Bronchial epithelial cell (primary cell): ENCODE measurements at places on chromosomes 2 and 18. TPM values are rescaled to one million over a fixed set of nuclear protein-coding genes. Genes with fewer than 3 reads are reported as not detected.

CNTNAP5 gene
- total RNA-seq, result not detected in 2 replicates

SLC11A1 gene
- 0.26 and 0.51 TPM in 2 replicates for total RNA-seq

RNMT gene
- total RNA-seq, result 26.8 and 37.4 TPM in 2 replicates

CYP26B1 gene
- total RNA-seq, result under 0.01 and 0.53 TPM in 2 replicates

MROH2A gene
- not detected in 2 replicates for total RNA-seq

SLC9A4 gene
- under 0.01 and 0.13 TPM in 2 replicates for total RNA-seq

PRSS56 gene
- not detected in 2 replicates for total RNA-seq

ABCG5 gene
- total RNA-seq, result not detected in 2 replicates

IL36A gene
- total RNA-seq, result 6.3 and 11.5 TPM in 2 replicates

FOXD4L1 gene
- total RNA-seq, result 0.13 and 0.26 TPM in 2 replicates

SOX11 gene
- total RNA-seq, result not detected in 2 replicates

CXCR4 gene
- total RNA-seq, result under 0.01 TPM in 1 of 2 replicates, not detected in the other

INHBB gene
- 0.53 and 2.3 TPM in 2 replicates for total RNA-seq

MAL gene
- 1.1 and 11.0 TPM in 2 replicates for total RNA-seq

RNF25 gene
- 32.1 and 51.2 TPM in 2 replicates for total RNA-seq

G6PC2 gene
- not detected in 2 replicates for total RNA-seq

CYRIA gene
- total RNA-seq, result 0.79 and 4.1 TPM in 2 replicates

SCN1A gene
- not detected in 2 replicates for total RNA-seq

SLC4A5 gene
- under 0.01 and 0.90 TPM in 2 replicates for total RNA-seq

MAP3K19 gene
- total RNA-seq, result not detected in 2 replicates

SYT4 gene
- not detected in 2 replicates for total RNA-seq

TRIM54 gene
- not detected in 2 replicates for total RNA-seq

RGPD5 gene
- total RNA-seq, result 23.8 and 39.5 TPM in 2 replicates

IGFBP5 gene
- total RNA-seq, result 0.51 and 9.2 TPM in 2 replicates

TCF7L1 gene
- total RNA-seq, result 1.3 and 1.9 TPM in 2 replicates

UGT1A8 gene
- total RNA-seq, result under 0.01 TPM in 2 replicates

GPR45 gene
- total RNA-seq, result not detected in 2 replicates

PRLH gene
- total RNA-seq, result not detected in 2 replicates

DNER gene
- total RNA-seq, result 0.51 and 1.8 TPM in 2 replicates

UGT1A5 gene
- 0.26 and 3.3 TPM in 2 replicates for total RNA-seq

IL37 gene
- total RNA-seq, result not detected in 2 replicates

SIX3 gene
- not detected in 2 replicates for total RNA-seq

SSB gene
- 62.7 and 72.7 TPM in 2 replicates for total RNA-seq

LIMS4 gene
- total RNA-seq, result 0.26 TPM in 1 of 2 replicates, not detected in the other

NT5C1B gene
- not detected in 2 replicates for total RNA-seq

STPG4 gene
- total RNA-seq, result under 0.01 and 0.51 TPM in 2 replicates

ACMSD gene
- not detected in 2 replicates for total RNA-seq

NTSR2 gene
- total RNA-seq, result not detected in 2 replicates

HAAO gene
- 0.38 TPM in 1 of 2 replicates, not detected in the other for total RNA-seq

MPP4 gene
- total RNA-seq, result 0.13 TPM in 1 of 2 replicates, not detected in the other

MGAT5 gene
- total RNA-seq, result 48.7 and 66.2 TPM in 2 replicates

DUSP2 gene
- total RNA-seq, result 1.8 and 5.3 TPM in 2 replicates

CERKL gene
- not detected in 2 replicates for total RNA-seq

ST8SIA3 gene
- total RNA-seq, result not detected in 2 replicates

CABYR gene
- 0.79 and 0.90 TPM in 2 replicates for total RNA-seq

ALPP gene
- not detected in 2 replicates for total RNA-seq

NEU2 gene
- not detected in 2 replicates for total RNA-seq

EVX2 gene
- not detected in 2 replicates for total RNA-seq

TSPYL6 gene
- not detected in 2 replicates for total RNA-seq

PSMD14 gene
- 130 and 156 TPM in 2 replicates for total RNA-seq

RNF144A gene
- total RNA-seq, result 0.13 and 0.26 TPM in 2 replicates

MATN3 gene
- 0.26 and 1.0 TPM in 2 replicates for total RNA-seq
